Tibial nerve (tissue), 4 donors: ENCODE measurements at places on chromosomes 7 and 10.

GRCh38 chr7:41122256-41122987 is 580.5 kb downstream of the INHBA start:
- DNase-seq = no peak

DNA sequence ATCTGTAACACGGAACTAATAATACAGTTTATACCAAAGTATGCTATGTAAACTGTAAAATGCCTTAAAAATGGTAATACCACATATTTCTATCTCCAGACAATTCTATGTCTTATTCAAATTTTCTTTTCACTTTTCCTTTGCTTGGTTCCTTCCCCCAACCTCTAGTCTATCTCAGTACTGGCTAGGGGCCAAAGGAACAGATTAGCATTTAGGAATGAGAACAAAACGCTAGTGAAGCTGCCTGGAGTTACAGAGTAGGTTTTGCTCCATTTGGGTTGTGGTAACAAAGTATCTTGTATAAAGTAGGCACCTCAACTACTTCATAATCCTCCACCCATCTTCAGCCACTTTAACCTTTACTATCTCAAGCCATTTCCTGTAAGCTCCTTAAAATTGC is 94.1 kb downstream of the HBP1 start:
- no peak for DNase-seq

DNA sequence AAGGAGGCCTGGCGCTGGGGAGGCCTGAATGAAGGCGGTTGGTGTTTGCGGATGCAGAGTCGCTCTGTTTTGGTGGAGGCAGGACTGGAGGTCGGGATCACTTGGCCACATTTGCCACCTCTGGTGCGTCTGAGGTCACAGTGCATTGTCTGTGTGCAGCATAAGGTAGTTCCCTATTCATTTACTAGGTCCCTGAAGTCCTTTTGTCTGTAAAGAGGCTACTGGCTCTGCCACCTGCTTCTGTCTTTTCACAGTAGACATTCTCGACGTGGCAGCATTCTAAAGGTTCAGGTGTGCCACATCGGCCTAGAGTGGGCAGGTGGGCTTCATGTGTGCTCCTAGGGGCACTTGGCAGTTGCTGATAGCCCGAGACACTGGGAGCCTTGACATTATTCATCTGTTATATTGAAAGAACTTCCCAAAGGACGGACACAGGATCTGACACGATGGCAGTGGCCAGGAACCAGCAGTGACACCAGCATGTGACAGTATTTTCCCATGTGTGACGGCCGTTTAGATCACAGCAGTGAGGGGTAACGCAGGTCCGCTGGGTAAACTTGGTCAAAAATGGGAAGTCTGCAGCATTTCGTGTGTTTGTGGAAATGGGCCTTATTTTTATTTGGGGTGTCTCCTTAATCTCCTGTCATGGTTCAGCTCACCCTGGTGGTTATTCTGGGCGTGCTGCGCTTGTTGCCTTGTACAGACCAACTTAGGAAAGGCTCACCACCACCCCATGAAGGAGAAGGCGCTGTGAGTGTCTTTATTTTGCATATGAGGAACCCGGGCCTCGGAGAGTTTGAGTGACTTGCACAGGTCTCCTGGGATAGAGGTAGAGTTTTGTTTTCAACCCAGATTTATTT is 5.9 kb downstream of the MGMT start:
- DNase-seq = no peak

DNA sequence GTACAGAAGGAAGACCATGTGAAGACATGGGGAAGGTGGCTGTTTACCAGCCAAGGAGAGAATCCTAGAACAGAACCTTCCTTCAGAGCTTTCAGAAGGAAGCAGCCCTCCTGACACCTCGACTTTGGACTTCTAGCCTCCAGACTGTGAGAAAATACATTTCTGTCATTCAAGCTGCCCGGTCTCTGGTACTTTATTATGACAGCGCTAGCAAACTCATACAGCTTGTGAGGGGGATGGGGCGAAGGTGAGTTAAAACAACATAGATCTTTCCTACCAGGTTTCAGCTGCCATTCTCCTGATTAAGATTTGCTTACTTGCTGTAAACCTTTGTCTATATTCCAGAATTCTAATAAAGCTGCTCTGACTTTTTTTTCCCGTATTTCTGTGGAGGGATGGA is 14.9 kb upstream of the ZNF248 start:
- no peak for DNase-seq

DNA sequence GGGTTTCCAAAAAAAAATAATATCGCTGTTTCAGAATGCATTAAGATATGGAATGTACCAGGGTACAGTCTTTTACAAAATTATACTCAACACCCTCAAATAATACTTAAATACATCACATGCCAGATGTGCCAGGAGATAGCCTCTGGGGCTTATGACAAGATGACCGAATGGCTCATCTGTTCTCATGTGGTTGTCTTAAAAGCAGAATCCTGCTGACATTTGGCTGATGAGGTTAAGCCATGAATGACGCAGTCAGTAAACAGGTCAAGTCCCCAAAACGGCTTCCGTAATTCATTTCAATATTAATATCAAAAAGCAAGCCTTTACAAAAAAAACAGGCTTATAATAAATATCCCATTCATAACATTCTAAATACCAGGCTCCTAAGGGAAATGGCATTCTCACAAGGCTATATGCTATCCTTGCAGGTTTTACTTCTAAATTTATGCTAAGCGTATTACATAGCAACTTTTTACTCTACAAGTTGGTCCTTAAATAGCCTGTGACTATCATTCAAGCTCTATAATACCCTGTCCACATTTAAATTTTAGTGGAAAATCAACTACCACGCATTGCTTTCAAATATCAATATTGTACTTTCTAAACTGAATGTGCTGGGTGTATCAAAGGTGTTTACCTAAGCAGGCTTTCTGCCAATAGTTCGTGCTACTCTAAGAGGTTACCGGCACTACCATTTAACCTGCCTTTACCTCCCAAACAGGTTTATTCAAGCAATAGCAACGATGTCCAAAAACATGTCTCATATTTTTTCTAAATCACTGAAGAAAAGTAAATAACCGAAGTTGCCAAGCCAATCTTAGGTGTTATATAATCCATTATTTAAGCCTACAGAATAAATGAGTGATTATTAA is 15.6 kb downstream of the SMURF1 start:
- no peak for DNase-seq

DNA sequence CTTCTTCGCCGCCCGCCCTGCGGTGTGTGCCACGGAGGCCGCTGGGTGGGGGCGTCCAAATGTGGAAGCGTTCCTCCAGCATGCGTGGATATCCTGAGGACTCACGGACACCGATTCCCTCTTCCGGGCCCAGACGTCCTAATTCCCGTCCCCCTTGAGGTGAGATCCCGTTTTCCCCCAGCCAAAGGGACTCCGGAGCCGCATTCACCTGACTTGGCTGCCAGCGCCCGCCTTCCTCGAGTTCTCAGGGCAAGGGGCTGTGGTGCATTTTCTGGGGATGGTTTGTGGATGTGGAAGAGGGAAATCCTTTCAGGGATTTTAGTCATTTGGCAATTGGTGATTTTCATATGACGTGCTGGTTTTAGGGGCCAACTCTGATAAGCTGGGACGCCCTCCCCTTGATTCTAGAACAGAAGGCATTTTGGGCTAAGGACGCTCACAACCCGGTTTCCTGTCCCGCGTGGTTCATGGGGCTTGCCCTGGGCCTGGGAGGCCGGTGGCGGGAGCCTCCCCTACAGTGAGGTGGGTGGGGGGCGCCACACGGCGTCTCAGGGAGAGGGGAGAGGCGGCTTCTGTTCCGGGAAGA is 165.4 kb downstream of the ACTR3B start:
- DNase-seq = no peak

GRCh38 chr10:130018730-130019185 is 54.7 kb upstream of the EBF3 start:
- DNase-seq = no peak

GRCh38 chr7:484356-485101 is 35.1 kb downstream of the PDGFA start:
- no peak for DNase-seq

GRCh38 chr7:50531401-50531911 is 33.7 kb downstream of the DDC start:
- no peak for DNase-seq

GRCh38 chr7:30225863-30226613 is 58.4 kb upstream of the ZNRF2 start:
- DNase-seq = no peak

DNA sequence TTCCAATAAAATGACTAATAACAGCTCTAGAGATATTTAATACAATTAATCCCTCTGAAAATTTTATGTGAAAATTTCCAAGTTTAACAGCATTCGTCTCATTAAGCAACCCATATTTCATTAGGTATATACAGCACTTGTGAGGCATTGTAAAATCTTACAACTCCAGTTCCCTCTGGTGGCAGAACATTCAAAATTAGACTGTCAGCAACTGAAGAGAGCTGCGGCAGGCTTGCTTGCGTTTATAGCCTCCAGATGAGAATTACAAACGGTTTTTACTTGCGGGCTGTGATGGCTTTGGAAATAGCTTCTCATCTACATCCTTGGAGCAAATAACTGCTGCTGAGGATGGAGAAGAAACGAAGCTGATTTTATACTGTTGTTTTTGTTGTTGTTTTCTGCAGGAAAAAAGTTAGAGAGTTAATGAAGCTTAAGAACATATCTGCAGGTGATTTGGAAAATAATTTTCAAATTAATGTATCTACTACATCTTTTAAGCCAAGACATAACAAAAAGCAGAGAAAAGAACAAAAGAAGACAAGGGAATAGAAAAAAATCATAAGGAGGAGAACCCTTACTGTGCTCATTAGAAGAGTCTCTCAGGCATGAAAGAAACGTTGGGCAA is 171.3 kb downstream of the MAGI2 start:
- peak; percentile 21 for DNase-seq

GRCh38 chr7:141287936-141288335 is 214.1 kb downstream of the TMEM178B start:
- DNase-seq = no peak

- DNase-seq = no peak
Observed at GRCh38 chr7:24742506-24743162, 14.6 kb downstream of the GSDME start.

- no peak for DNase-seq
Observed at GRCh38 chr7:73382934-73383503, 50.6 kb upstream of the FZD9 start.

DNA sequence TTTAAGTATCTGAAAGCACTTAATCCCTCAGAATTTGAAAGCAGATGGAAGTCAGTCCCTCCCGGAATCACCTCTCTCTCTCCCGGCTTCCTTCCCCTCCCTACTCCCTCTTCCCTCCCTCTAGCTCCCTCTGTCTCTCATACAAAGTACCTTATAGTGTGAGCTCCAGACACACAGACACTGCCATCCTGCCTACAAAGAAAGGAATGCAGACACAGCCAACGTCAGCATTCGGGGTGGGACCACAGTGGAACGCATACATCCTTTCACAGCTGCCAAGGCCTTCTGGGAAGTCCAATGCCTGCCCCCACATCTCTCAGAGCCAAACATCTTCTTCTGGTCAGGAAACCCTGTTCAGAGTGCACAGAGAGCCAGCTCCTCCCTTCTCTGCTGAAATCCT is 9.3 kb downstream of the NOD1 start:
- peak; percentile 69 for DNase-seq
